ENCODE measurements at places on chromosomes 11 and 22.
A peak's percentile ranks its signal among the peaks of the same experiment; 100 is the strongest.

GRCh38 chr11:92131289-92131865, 93.2 kb upstream of the FAT3 start:
- peak; percentile 70 for DNase-seq

GRCh38 chr11:66289548-66290329, 796 bp upstream of the YIF1A start:
- DNase-seq, result no peak

- DNase-seq, result no peak
Observed at GRCh38 chr22:24803064-24803542, 2.9 kb upstream of the SGSM1 start.

DNA sequence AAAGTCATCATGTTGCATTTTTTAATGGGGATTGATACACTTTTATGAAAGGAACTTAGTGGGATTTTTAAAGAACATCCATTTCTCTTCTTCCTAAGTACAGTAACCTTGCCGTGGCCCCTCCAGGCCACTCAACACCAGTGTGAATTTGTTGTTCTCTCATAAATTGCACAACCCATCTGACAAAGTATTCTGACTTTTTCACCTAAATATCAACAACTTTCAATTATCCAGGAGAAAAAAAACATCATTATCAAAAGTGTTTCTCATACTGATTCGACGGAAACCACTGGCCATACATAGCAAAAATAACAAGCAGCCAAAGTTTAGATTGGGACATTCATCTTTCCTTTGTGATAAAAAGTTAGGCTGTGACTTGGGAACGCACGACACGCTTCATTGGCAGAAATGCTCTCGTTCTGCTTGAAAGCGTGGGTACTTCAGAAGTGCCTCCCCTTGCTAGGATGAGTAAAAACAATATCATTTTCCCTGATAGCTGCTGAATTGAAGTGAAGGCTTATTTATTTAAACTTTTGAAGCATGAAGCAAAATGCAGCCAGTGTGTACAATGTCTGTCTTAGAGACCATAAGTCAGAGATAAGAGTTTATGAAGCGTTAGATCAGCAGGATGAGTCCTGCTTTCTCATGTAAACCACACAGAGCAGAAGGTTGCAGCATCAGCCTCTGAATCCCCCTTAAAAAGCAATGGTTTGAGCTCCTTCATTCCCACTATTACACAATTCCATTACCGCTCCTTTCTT, 20.6 kb upstream of the EIF3M start:
- DNase-seq, result no peak

- DNase-seq, result no peak
Observed at GRCh38 chr11:89477175-89477574, 14.0 kb downstream of the NOX4 start.

GRCh38 chr11:107249054-107249453, 208.6 kb downstream of the CWF19L2 start:
- DNase-seq, result no peak

DNA sequence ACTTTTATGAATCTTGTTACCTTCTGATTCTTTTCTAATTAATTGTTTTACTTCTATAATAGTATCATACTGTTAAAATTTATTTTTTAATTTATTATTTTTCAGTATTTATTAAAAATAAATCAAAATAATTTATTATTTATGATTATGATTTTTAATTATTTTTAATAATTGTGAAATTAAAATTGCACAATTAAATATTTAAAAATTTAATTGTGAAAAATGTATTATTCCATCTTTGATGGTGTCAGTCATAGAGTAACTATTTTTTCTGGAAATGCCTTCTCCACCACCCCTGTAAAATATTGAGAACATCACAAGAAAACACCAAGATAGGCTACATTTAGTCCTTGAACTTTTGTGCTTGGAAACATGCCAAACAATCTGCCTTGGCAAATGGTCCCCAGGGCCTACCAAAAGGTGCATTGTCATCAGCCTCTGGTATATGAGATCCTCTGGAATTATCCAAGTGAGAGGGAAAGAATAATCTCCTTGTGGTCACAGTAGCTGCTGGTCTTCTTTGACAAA, at the start of gene OR8H2:
Gene OR8H2, plus strand, starts transcription at position 478 of the 528 bp plus-strand sequence. CDS start 1,356 bp downstream, outside the sequence.
- no peak for DNase-seq

DNA sequence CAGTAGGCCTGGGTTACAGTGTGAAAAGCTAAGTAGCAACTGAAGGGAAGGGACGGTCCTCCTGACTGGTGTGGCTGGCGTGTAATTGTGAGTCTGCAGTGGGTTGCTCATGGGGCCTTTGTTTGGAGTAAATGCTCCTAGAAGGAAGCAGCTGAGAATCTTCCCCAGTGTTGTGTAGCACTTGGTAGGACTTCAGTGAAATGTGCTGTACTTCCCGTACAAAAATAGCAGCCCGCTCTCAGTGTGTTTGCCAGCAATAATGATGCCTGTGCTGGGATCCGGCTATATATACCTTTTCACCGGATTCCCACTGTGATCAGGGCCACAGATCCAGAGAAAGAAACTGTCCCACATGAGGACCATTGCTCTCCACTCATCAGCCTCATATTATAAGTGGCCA, 175.7 kb upstream of the NTM start:
- no peak for DNase-seq

- DNase-seq, result peak; percentile 92
Observed at GRCh38 chr11:74696939-74697675, 34.1 kb downstream of the CHRDL2 start.

GRCh38 chr11:64772303-64773018, 5.9 kb downstream of the SF1 start:
- no peak for DNase-seq

DNA sequence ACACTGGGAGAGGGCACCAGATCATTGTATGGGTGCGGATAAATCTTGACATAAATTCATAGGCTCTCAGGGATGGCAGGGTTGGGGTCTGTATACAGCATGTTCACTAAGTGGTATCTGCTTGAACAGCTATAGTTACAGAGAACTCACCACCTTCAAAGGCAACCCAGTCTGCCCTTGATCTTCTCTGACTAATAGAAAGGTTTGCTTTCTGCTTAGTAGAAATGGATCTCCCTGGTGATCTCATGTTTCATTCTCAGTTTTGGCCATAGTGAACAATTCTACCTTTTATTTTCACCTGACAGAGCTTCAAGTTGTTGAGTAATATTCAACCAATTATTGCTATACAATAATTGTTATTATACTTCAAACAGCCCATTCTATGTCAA, 32.4 kb downstream of the CNTF start:
- no peak for DNase-seq

DNA sequence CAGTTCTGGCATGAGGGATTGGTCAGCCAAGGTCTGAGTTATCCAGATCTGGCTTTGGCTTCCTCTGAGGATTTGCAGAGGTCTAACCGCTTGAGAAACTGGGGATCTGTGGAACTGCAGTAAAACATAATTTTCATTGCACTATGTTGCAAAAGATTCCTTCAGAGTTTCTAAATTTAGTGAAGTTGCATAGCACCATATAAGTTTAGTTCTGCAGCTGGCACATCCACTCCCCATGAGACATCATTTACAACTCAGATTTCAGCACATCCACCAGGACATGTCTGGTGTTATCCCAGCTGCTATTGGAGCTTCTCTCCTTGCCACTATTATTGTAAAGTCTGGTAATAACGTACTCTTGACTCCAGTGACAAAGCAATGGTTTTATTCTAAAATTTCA, 181.5 kb downstream of the CWF19L2 start:
- DNase-seq, result no peak

DNA sequence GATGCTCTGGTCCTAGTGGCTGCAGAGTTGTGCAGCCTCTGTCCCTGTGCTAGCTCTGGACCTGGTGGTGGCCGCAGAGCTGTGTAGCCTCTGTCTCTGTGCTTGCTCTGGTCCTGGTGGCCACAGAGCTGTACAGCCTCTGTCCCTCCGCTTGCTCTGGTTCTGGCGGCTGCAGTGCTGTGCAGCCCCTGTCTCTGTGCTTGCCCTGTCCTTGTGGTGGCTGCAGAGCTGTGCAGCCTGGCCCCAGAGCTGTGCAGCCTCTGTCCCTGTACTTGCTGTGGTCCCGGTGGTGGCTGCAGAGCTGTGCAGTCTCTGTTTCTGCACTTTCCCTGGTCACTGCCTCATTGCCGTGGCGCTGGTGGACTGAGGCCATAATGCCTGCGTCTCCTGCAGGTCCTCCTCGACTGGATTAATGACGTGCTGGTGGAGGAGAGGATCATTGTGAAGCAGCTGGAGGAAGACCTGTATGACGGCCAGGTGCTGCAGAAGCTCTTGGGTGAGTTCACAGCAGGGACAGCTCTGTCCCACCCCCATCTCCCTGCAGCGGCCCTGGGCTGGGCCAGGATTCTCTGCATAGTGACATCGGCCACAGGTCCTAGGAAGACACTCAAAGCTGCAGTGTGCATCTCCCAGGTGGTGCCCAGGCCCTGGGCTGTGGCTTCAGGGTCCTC, 61.9 kb upstream of the PARVG start:
- no peak for DNase-seq

GRCh38 chr11:49995565-49995964, 13.2 kb upstream of the OR4C12 start:
- DNase-seq, result peak; percentile 3

DNA sequence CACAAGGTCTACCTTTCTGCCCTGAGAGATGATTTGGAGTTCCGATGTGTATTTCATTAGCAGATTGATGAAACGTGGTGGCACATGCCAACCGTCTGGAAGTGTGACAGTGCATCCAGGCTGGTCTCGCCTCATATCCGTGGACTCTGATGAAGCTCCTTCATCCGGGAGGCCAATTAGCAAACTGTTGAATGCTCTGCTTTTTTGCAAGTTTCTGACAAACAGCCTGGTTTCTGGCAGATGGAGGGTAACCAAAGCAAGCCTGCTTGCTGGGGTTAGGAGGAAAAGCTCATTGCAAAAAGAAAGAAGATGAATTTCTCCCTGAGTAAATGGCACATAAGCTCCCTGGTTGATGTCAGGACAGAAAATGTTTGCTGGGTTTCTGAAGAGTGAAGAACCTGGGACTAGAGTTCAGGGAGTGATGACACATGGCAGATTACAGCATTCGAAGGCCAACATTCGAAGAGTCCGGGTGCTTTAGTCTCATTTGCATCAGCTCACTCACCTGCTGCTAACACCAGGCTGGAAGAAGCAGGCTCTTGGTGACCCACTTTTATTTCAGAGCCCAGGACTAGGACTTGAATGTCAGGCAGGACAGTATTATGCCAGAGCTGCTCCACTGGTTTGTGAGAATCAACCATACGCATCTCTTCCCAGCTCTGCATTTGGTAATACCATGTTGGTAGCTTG, 135.9 kb upstream of the TTC12 start:
- DNase-seq, result no peak

DNA sequence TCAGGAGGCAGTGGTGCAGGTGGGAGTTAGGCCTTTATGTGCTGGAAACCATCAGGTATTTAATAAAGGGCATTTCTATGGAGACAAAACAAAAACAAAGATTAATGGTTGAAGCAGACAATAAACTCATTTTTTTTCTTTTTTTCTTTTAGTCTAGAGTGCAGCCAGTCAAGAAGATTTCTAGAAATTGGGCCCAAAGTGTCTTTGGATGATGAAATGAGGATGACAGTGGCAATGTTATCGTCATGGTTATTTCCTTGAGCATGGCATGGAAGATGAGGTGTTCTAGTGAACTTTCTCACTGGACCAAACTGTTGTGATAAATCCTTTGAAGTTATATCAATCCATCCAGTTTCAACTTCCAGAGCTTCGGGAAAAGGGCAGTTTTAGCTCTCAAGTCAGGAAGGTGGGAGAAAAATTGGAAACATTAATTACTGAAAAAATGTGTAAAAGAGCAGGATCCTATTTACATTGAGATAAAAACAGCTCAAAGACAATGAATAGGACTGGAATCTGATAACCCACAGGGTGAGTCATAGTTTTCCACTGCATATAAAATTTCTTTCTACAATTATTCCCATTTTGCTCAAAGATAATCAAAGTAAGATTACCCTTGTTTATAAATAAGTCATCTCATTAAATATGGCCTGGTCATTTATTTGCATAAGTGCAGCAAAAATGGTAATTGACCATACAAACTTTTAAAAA, 33.0 kb downstream of the PRR5L start:
- peak; percentile 35 for DNase-seq

DNA sequence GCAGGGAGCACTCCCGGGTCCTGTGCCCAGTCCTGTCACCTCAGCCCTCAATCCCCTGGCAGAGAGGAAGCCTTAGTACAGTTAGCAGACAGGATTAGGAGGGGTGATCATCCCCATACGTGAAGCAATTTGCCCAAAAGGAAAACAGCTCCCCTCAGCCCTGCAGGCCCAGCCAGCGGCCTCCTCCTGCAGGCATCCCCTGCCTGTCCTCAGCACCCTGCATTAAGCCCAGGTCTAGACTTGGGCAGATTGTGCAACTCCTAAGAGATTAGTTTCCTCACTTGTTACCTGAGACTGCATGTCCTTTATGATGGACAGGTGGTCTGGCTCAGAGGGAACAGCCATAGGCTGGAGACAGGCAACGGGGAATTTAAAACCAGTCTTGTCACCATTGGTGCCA, 95.5 kb upstream of the TMEM45B start:
- DNase-seq, result no peak

DNA sequence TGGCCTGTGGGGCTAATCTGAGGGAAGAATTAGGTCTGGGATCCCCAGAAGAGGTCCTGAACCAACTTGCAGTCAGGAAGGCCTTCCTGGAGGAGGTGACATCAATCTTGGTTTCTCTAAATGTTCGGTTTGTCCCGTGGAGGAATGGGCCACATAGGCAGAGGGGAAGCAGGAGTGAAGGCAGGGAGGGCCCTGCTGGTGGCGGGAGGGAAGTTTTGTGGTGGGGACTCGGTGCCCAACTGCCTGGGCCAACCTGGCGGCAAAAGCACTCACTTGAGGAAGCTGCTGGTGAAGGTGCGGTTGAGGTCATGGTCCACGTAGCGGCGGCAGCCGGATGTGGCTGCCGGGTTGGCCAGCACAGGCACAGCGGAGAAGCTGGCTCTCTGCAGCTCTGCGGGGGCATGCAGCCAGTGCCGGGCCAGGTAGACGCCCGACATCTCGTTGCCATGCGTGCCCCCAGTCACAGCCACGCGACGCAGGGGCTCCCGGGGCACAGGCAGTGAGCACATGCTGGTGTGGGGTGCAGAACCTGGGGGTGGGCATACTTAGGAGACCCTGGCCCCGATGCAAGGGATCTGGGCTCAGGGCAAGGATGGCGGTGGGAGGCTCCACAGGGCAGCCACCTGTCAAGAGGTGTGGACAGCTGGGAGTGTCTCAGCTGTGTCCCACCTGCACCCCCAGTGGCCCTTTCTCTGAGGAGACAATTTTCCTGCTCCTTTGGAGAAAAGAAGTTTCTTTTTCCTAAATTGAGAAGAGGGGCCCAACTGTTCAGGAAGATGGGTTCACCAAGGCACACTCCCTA, 3.8 kb downstream of the ACY3 start:
- DNase-seq, result no peak

DNA sequence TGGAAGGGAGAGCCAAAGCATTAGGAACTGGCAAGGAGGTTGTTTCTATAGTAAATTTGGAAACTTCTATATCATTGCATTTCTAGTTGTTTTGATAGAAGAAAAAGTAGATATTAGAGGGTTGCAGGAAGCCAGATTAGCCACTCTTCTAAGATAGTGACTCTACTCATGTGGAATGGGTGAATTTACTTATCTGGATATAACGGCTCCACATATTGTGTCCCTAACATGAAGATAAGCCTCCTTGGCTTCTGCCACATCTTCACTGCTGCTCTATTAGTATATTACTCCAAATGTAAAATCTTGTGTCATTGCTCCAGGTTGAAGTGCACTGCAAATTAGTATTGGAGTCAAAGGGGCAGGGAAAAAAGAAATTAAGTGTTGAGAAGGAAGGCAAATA, 283.3 kb downstream of the CASP12 start:
- DNase-seq, result no peak

- DNase-seq, result no peak
Observed at GRCh38 chr11:36233204-36233603, 56.0 kb downstream of the COMMD9 start.

Data from NCI-H226 (cell line).